ENCODE measurements at places on chromosomes 7 and 10. TPM values are rescaled to one million over a fixed set of nuclear protein-coding genes. Genes with fewer than 3 reads are reported as not detected.

The SPDYE1 gene
- not detected for total RNA-seq

The SSC4D gene
- 11.8 TPM for total RNA-seq

The GAD2 gene
- 0.47 TPM for total RNA-seq

The RTKN2 gene
- 22.1 TPM for total RNA-seq

The NODAL gene
- total RNA-seq: 6.3 TPM

The HOXA4 gene
- total RNA-seq: not detected

The C10orf143 gene
- total RNA-seq: 2.0 TPM

The PNLIPRP2 gene
- not detected for total RNA-seq

All from H1 (cell line).